ENCODE measurements at places on chromosomes 16 and 17.

DNA sequence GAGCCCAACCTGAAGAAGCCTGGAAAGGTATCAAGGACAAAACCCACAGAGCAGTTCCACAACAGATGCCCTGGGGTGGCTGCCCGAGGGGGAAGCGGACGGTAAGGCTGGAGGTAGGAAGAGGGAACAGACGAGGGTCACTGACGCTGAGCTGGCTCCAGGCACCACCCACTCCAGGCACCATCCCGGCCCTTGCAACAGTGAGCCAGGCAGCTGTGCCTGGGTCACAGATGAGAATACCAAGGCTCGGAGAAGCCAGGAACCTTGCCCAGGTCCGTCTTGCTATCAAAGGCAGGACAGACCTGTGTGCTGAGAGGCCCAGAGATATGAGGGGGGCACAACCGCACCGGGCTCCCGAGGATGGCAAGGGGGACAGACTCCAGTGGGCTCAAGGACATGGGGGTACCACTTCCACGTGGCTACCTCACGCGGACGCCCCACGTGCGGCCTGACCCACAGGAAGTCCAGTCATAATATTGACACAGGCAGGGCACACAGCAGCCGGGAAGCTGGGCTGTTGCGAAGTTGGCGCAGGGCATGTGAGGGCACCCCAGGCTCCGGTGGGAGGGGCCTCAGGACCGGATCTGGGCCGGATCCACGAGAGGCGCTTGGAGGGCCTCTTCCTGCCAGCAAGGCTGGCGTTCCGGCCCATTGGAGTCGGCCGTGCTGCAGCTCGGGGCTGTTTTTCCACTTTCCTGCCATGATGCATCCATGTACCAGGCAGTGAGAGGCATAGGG is 29.9 kb downstream of the PEMT start:
- DNase-seq, result no peak

DNA sequence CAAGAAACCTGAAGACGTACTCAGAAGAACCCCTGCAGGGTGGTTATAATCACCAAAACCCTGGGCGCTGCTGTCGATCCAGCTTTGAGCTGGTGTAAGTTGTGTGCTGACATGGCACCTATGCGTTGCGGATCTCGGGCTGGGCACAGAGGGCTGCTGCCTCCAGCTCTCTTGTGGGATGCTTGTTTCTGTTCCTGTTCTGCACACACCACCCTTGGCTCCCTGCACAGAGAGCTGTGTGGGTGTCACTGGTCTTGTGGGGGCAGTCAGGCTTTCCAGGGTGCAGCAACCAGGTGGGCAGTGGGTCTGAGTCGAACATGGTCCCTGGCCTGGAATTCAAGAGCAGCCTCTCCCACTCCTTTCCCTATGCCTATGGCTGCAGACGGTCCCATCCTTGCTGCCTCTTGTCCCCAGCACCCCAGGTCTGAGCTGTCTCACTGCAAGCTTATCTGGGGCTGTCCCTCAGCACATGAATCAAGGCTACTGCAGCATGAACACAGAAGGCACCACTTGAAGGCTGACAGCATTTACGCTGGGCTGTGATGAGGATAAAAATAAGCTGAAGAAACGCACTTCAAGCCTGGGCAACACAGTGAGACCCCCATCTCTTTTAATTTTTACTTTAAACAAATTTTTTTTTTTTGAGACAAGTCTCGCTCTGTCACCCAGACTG is 20.1 kb downstream of the ZNF276 start:
- DNase-seq, result no peak

GRCh38 chr17:63697341-63698286 is 2.3 kb downstream of the LIMD2 start:
- no peak for DNase-seq

GRCh38 chr16:85655216-85656129 is 33.3 kb downstream of the GINS2 start:
- no peak for DNase-seq
